ENCODE measurements at places on chromosomes 16 and 17.

- H3K4me3 ChIP-seq: no peak overlapping the region
- no peaks in the 10 kb centered on the region for H3K27me3 ChIP-seq
- H3K4me1 ChIP-seq: no peaks in the 10 kb centered on the region
- DNase-seq: no peak
- no peak overlapping the region for H3K27ac ChIP-seq
These were observed 119.2 kb downstream of the XYLT1 start for GRCh38 chr16:17351441-17352035.

GRCh38 chr17:34199932-34200534 is 55.1 kb upstream of the CCL2 start:
- H3K36me3 ChIP-seq: no peaks in the 10 kb centered on the region
- no peak overlapping the region for H3K27ac ChIP-seq
- no peaks in the 10 kb centered on the region for H3K4me1 ChIP-seq
- H3K27me3 ChIP-seq: no peaks in the 10 kb centered on the region
- H3K4me3 ChIP-seq: no peak overlapping the region
- DNase-seq: peak; percentile 86

DNA sequence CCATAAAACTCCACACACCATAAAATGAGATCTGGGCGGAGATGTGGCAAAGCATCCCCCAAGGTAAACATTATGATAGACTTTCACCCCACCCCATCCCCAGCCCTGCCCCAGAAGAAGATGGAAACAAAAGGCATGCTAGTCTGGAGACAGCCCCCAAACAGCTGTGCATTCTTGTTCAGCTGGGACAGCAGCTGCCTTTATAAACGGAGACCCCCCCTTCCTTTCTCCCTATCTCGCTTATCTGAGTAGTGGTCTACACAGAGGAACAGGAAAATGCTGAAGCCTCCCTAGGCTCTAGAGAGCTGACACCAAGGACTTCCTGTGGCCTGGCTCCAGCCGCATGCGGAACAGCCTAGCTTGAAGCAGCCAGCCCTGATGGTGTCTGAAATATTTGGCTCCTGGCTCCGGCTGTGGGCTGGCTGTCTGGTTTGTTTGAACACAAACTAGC is 190.3 kb upstream of the ANKFN1 start:
- no peak overlapping the region for H3K4me3 ChIP-seq
- no peak for DNase-seq
- H3K36me3 ChIP-seq: no peaks in the 10 kb centered on the region
- no peaks in the 10 kb centered on the region for H3K27me3 ChIP-seq

DNA sequence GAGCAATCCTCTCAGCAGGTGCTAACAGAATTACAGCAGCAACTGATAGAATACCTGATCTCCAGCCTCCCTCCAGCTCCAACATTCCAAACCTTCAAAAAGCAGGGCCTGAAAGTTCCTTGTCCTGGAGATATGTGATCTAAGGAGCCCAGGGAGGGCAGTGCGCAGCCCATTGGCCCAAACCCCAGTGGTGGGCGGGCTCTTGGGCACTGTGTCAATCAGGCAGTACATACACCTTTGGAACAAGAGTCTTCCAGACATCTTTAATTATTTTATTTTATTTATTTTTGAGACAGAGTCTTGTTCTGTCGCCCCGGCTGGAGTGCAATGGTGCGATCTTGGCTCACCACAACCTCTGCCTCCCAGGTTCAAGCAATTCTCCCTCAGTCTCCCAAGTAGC is 24.2 kb downstream of the SLC12A3 start:
- DNase-seq: no peak
- H3K27me3 ChIP-seq: no peaks in the 10 kb centered on the region
- no peaks in the 10 kb centered on the region for H3K4me1 ChIP-seq
- no peak overlapping the region for H3K4me3 ChIP-seq

- no peak for DNase-seq
- no peaks in the 10 kb centered on the region for H3K27me3 ChIP-seq
- H3K4me3 ChIP-seq: no peak overlapping the region
These were observed 173.7 kb downstream of the HS3ST3B1 start for GRCh38 chr17:14474591-14474990.

- no peaks in the 10 kb centered on the region for H3K27me3 ChIP-seq
- no peaks in the 10 kb centered on the region for H3K4me1 ChIP-seq
- H3K4me3 ChIP-seq: no peak overlapping the region
- H3K27ac ChIP-seq: no peak overlapping the region
- no peaks in the 10 kb centered on the region for H3K36me3 ChIP-seq
These were observed 138.8 kb upstream of the CRHR1 start for GRCh38 chr17:45645330-45645729.

DNA sequence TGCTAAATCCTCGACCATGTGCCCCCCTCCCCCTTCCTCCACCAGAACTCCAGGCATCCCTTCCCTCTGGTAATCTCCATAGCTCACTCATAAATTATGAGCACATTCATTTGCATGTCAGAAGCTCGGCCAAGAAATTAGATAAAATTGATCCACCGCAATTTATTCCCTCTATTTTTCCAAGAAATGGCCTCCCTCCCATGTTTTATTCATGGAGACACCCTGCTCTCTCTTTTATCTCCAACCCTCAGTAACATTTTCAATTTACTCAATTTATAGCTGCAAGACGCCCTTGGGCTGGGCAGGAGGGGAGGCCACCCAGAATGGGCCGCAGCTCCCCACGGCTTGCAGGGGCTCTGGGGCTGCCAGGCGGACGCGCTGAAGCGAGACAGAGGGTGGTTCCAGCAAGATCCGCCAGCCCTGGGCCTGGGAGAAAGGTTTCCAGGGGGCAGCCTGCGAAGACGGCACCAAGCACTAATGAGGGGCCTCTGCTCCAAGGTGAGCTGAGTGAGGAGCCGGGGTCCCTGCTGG is 54.7 kb upstream of the ZNF423 start:
- H3K4me1 ChIP-seq: peaks cover 4% of the 10 kb centered on the region
- H3K4me3 ChIP-seq: no peak overlapping the region
- H3K36me3 ChIP-seq: no peaks in the 10 kb centered on the region
- no peak for DNase-seq
- H3K27me3 ChIP-seq: no peaks in the 10 kb centered on the region

DNA sequence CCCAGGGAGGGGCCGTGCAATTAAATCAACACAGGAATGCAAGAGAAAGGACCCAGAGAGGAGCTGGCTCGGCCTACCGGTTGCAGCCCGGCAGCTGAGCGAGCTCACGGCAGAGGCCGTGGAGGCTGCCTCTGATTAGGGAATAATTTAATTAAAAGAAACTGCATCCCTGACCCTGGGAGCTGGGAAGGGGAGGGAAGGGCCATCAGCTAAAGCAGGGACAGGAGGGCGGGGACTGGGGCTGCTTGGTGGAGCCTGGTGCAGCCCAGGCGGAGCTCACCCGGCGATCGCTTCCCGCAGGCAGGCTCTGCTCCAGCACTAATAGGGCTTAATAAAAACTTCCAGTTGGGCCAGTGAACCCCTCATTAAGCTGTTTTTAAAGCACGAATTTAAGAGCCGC is 43.4 kb downstream of the LMF1 start:
- H3K4me1 ChIP-seq: peaks cover 5% of the 10 kb centered on the region
- no peak for DNase-seq
- no peaks in the 10 kb centered on the region for H3K27me3 ChIP-seq

DNA sequence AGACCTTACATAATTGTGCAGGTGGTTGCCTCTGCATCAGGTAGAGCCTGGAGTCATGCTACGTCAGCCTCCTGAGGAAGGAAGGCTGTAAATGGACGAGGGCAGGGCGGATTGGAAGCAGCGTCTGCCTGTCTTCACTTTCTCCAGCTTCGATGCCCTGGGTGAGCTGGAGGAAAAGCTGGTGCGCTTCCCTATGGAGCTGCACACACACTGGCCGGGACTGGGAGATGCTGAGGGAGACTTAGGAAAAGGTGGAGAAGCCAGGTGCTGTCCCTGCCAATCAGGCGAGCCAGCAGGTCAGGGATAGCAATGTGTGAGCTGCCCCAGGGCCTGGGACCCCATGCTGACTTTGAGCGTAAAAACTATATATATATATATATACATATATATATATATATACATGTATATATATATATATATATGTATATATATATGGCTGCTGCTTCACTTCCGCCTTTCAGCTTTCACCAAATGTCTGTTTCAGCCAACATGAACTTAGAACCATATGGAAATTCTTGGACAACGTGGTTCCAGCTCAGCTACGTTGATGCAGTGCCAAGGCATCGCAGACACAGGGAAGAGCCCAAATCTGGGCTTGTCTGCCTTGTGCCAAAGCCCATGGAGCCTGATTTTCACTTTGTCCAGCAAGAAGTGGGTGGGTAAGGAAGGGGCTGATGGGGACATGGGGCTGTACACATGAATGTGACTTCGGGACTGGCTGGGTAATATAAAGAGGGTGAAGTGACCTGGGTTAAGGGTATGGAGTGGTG is 71.5 kb upstream of the NKD1 start:
- H3K27me3 ChIP-seq: no peaks in the 10 kb centered on the region
- DNase-seq: no peak
- H3K27ac ChIP-seq: no peak overlapping the region

DNA sequence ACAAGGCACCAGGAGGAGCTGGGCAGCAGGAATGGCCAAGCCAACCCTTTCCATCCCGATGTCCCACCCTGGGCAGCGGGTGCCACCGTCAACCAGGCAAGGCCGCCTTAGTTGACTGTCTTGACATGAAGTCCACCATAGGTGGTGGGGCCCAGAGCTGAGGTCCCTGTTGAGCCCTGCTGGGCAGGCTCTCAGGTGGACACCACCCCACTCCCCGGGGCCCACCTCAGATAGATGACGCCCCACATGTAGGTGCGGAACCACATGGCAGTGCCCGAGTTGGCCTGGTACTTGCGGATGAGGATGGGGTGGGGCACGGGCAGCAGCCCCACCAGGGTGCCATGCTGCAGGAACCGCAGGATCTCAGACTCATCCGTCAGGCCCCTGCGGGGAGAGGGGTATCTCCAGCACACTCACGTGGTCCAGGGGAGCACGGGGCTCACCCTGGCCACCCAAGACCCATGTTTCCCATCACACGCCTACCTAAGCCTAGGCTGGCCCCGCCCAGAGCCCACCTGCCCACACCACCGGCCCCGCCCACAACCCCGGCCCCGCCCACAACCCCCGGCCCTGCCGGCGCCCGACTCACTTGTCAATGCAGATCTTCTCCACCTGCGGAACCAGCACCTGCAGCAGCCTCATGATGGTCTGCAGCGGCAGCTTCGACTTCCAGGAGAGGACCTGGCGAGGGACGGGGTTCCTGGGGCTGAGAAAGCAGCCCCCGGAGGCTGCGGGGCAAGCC is 16.2 kb downstream of the OTOP3 start:
- no peaks in the 10 kb centered on the region for H3K27me3 ChIP-seq
- no peaks in the 10 kb centered on the region for H3K36me3 ChIP-seq
- H3K4me3 ChIP-seq: no peak overlapping the region
- DNase-seq: no peak
- H3K27ac ChIP-seq: no peak overlapping the region

DNA sequence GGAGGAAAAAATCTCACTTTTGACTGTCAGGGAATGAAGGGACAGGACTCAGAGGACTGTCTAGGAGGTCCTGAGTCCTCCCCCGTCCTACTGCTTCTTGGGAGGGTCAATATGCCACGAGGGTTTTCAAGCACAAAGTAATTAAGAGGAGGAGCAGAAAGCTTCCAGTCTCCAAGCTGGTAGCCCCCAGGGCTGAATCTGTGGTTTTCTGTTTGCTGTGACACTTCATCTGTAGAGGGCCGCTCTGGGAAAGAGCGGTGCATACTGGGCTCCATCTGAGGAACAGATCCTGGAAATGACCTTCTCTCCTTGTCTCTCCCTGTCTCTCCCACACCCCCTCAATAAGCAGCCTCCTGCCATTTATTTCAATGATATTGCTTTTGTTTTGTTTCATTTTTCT is 180.1 kb upstream of the SDK2 start:
- H3K27me3 ChIP-seq: no peaks in the 10 kb centered on the region
- no peak overlapping the region for H3K4me3 ChIP-seq
- DNase-seq: no peak
- no peaks in the 10 kb centered on the region for H3K4me1 ChIP-seq

GRCh38 chr17:81034779-81035520 is at the start of gene BAIAP2:
Gene BAIAP2 (plus strand): TSS chr17:81035151. CDS start chr17:81035255, 104 bp downstream.
- peak; percentile 95 for DNase-seq
- H3K27ac ChIP-seq: peak within 1 kb of the TSS; percentile 74
- peak within 1 kb of the TSS; percentile 98 for H3K4me3 ChIP-seq
- peaks cover 20% of the 10 kb centered on the region for H3K36me3 ChIP-seq
- peaks cover 20% of the 10 kb centered on the region for H3K4me1 ChIP-seq

- no peaks in the 10 kb centered on the region for H3K27me3 ChIP-seq
- H3K36me3 ChIP-seq: peaks cover 89% of the 10 kb centered on the region
- peak; percentile 48 for DNase-seq
- no peaks in the 10 kb centered on the region for H3K4me1 ChIP-seq
These were observed 19.0 kb downstream of the HEATR9 start for GRCh38 chr17:35849469-35850348.

DNA sequence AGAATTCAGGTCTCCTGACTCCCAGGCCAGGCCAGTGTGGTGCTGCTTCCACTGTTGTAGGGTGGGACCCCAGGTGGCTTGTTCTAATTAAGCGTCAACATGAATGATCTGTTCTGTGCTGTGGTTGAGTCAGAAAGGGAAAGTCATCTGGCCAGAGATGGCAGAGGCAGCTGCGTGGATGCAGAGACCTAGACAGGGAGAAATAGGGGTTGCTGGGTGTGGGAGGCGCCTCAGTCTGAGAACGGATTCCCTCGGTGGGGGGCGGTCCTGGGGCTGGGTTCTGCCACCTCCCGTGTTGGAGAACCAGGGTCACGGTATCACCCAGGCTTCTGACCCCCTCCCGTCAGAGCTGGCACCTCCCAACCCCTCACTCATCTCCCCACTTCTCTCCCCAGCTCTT is 5.6 kb downstream of the FBRS start:
- no peak overlapping the region for H3K4me3 ChIP-seq
- no peak for DNase-seq
- H3K36me3 ChIP-seq: peaks cover 83% of the 10 kb centered on the region
- H3K27me3 ChIP-seq: no peaks in the 10 kb centered on the region

DNA sequence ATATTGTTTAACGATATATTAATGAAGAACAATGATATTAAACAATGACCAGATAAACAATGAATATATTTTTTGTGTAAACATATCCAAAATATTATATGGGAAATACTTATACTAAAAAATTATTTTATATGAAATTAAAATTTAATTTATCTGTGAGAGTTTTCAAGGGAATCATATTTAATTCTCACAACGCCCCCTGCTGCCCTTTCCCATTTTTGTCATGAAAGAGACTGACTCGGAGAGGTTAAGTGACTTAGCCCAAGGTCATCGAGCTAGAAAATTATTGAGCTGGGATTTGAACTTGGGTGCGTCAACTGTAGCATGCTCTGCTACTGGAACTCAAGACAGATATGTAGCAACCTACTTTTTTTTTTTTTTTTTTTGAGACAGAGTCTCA is 7.2 kb upstream of the MYCBPAP start:
- H3K27ac ChIP-seq: no peak overlapping the region
- no peaks in the 10 kb centered on the region for H3K36me3 ChIP-seq
- no peak overlapping the region for H3K4me3 ChIP-seq
- H3K27me3 ChIP-seq: no peaks in the 10 kb centered on the region
- no peak for DNase-seq

All from neuronal stem cell (in vitro differentiated cells).